ENCODE measurements at places on chromosomes 5 and 9. TPM values are rescaled to one million over a fixed set of nuclear protein-coding genes. Genes with fewer than 3 reads are reported as not detected.

DNA sequence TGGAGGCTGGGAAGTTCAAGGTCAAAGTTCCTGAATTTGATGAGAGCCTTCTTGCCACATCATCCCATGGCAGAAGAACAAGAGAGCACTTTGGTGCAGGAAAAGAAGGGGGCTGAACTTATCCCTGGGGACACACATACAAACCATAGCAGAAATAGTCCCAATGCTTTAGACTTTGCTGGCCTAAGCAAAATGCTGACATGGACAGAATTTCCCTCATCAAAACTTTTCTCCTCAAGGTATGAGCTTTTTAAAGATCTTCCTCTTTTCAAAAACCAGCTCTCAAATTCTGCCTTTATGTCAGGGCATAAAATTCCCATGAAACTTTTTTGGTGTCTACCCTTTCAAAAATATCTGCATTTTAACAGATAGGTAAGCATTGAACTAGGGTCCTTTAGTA is 341.8 kb upstream of the SMARCA2 start:
- no peak overlapping the region for H3K4me3 ChIP-seq
- DNase-seq = no peak
- H3K4me1 ChIP-seq = no peaks in the 10 kb centered on the region
- H3K27me3 ChIP-seq = no peaks in the 10 kb centered on the region
- no peak overlapping the region for H3K27ac ChIP-seq

CAMSAP1 gene
- total RNA-seq = 25.1 TPM

- H3K27me3 ChIP-seq = peaks cover 3% of the 10 kb centered on the region
- DNase-seq = no peak
- H3K4me3 ChIP-seq = no peak overlapping the region
- no peaks in the 10 kb centered on the region for H3K4me1 ChIP-seq
Measured at GRCh38 chr5:132046880-132047299, 13.6 kb upstream of the IL3 start.

GRCh38 chr5:107389775-107390148 is 281.0 kb downstream of the EFNA5 start:
- no peaks in the 10 kb centered on the region for H3K36me3 ChIP-seq
- H3K4me1 ChIP-seq = peaks cover 12% of the 10 kb centered on the region
- no peak for DNase-seq
- no peak overlapping the region for H3K27ac ChIP-seq

- H3K4me1 ChIP-seq = no peaks in the 10 kb centered on the region
- H3K36me3 ChIP-seq = no peaks in the 10 kb centered on the region
Measured at GRCh38 chr9:22147813-22148527, 138.9 kb upstream of the CDKN2B start.

TMEM161B gene
- total RNA-seq = 40.8 TPM

DNA sequence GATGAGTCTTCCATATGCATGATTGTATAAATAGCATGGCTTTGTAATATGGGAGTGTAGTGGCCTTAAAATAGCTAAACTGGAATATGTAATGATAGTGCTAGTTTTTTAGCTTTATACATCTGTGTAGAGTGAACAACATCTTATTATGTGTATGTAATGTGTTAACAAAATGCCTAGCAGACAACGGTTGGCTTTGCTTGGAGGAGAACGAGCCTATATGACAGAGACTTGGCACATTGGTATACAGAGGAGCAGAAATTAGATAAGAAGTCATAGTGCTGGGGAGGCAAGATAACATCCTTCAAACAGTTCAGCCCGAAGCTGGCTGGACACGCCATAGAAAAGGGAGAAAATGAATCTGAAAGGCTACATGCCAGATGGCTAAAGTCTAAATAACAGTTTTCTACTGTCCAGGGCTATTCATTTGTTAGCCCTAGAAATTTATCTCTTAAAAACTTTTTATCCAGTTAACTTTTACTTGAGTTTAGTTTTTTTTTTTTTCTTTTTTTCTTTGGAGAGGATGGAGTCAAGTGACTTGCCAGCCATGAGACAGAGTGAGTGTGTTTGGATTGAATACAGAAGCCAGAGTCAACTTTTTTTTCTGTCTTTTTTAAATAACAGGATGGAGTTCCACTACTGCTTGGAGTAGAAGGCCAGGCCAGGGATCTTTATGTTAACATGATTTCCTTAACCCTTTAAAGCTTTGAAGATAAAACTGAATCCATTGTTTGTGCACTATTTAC is 214.4 kb upstream of the ACTBL2 start:
- no peak overlapping the region for H3K4me3 ChIP-seq
- peak overlapping the region; percentile 11 for H3K27ac ChIP-seq
- no peaks in the 10 kb centered on the region for H3K4me1 ChIP-seq
- H3K36me3 ChIP-seq = no peaks in the 10 kb centered on the region
- no peaks in the 10 kb centered on the region for H3K27me3 ChIP-seq

Data from transverse colon (tissue), 4 donors.